ENCODE measurements at places on chromosomes 11 and 22.

DNA sequence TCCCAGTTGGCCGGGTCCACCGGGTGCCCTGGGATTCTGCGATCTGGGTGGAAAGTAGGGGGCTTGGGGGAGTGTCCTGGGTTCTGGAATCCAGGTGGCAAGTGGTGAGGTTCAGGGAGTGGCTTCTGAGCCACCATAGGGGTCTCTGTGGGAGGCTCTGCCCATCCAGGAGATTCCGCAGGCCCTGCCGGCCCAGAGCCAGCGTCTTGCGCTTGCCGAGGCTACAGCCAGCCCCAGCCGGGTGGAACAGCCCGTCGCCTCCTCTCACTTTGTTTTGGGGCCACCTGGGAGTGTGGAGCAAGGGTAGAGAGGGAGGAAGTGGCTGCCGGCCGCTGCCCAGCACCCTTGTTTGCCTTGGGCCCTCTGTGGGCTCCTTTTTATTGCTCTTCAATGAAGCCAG, 60.6 kb upstream of the PPP6R3 start:
- DNase-seq = no peak

GRCh38 chr11:45688472-45689033, 23.1 kb upstream of the CHST1 start:
- no peak for DNase-seq

DNA sequence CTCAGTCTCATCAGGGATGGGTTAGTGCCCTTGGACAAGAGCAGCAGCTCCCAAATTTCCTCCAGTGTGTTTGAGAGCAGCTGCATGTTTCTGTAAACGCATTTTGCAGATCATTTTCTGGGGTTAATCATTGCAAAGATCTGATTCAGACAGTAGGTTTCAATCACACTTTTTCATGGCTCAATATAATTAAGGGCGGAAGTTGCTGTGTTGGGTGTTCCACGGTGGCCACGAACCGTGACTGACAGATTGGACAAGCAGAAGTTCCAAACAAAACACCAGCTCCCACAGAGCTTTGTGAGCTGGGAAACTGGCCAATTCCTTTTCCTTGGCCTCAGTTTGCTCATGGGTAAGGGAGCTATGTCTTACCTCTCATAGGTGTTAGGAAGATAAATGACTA, 8.4 kb upstream of the RASSF10 start:
- no peak for DNase-seq

GRCh38 chr11:117772360-117772759, 24.7 kb downstream of the DSCAML1 start:
- DNase-seq = no peak

GRCh38 chr22:46245511-46245910, 4.6 kb downstream of the CDPF1 start:
- no peak for DNase-seq

DNA sequence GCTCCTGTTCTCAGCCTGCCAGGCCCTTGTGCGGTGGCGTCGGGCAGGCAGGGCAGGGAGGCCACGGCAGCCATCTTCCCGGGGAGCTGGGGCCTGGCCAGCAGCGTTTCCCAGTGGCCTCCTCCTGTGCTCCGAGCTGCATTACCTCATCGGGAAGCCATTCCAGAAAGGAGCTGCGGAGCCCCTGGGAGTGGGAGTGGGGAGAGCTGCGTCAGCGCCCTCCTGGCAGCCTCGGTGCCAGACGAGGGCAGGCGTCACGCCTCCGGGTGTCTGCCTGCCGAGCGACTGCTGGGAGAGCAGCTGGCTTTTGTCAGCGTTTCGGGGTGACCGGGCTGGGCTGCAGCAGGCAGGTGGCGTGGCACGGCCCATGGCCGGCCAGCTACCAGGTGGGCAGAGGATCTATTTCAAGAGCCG, 30.9 kb upstream of the WNT7B start:
- DNase-seq = peak; percentile 45

DNA sequence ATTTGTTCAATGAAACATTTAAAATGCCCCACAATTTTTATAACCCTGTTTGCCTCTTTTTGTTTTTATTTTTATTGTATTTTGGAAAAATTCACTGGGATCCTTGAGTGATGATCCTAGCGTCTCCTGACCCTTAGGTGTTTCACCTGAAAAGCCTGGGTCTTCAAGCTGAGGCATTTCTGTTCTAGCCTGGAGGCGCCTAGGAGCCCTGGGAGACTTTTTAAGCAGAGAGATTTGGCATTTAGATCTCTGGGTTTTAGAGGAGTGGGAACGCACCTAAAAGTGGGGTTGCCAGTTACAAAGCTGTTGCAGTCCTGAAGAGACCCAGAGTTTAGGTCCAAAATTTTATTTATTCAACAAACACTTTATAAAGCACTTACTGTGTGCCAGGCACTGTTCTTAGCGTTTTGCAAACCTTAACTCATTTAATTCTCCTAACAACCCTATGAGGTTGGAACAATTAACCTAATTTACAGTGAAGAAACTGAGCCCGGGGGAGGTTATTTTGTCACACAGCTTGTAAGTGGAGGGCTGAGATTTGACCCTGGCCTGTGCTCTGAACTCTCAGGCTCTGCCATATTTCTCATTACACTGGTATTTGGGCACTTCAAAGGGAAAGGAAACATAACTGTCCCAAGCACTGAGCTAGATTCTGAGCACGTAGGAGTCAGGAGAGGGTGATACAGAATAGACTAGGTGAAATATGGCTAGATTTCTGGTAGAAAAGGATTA, 834 bp upstream of the FADS1 start:
- no peak for DNase-seq

DNA sequence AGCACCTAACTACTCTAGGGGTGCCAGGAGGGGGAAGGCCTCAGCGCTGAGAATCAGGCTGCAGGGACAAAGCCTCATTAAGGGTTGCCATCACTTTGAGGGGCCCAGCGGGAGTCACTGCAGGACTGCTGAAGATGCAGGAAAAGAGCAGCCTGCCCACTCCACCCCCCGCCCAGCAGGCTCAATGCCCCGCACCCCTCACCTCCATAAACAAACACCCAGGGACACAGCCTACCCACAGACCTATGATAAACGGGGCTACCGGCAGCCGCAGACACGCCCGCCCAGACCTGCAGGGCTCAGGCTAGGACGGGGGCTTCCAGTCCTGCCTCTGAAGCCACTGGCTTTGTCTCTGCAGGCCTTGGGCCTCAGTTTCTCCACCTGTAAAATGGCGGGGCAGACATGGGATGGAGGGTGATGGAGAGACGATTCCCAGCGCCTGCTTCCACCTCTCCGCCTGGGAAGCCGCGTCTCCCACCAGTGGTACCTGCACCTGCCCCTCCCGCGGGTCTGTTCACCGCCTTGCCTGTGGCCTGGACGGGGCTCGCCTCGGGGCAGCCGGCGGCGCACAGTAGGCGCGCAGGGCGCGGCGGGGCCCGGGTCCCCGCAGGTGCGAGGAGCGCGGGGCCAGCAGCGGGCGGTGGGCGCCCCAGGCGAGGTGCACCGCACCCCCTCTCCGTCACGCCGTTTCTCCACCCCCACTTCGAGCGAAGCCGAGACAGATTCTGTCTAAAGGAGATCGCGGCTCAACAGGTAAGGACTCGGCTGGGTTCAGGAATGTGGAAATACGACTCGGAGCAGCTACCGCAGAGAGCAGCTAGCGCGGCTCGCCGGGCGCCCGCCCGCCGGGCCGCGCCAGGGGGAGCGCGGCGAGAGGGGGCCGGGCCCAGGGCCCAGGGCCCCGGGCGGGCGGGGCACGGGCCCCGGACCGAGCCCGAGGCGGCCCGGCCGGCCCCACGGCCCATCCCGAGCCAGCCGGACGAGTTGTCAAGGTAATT, 1.5 kb downstream of the WNT7B start:
- DNase-seq = peak; percentile 46

DNA sequence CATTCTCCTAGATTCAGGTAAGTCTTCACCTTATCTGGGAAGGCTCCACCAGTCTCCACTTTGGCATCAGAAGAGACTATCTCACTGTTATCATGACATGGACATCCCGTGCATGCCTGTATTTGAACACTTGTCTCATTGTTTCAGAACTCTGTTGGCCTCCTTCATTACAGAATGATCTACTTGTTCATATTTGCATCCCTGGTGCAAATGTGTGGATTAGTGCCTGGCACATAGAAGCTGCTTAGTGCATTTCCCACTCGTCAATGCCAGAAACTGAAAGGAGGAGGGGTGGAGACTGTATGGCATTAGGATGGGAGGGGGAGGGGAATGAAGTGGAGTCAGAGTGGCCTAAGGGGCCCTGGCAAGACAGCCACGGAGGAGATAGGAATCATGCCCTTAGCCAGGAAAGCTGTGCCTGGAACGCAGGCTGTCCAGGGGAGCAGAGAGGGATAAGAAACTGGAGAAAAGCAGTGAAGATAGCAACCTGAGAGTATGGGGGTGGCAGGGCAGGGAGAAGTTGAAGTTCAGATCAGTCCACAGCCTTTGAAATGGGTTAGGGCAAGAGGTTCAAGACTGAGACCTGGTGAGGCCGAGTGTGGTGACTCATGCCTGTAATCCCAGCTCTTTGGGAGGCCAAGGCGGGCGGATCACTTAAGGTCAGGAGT, 53.8 kb upstream of the CAPRIN1 start:
- DNase-seq = no peak

DNA sequence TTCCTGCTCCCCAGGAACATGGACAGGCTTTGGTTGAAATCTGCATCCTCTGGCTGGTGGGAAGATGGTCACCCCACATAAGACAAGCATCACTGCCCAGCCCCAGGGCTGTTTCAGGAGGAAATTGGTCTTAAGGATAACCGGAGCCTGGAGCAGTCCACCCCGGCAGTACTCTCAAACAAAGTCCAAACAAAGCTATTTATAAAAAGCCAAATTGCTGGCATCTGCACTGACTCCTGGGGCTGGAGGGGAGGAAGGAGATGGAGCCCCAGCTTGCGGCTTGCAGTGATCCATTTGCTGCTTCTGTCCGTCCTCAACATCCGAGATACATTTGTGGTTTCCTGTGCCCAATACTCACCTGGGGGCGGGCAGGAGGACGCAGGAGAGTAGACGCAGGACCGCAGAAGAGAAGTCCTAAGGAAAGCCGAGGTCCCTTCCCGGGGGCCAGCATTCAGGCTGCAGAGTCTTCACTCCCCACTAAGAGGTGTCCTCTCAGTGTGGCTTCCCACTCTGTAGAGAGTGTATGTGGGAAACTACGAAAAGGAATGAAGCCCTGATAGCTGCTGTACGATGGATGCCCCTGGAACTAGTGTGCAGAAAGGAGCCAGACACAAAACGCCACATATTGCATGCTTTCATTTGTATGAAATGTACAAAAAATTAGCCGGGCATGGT, 107.3 kb upstream of the FGF3 start:
- DNase-seq = no peak

DNA sequence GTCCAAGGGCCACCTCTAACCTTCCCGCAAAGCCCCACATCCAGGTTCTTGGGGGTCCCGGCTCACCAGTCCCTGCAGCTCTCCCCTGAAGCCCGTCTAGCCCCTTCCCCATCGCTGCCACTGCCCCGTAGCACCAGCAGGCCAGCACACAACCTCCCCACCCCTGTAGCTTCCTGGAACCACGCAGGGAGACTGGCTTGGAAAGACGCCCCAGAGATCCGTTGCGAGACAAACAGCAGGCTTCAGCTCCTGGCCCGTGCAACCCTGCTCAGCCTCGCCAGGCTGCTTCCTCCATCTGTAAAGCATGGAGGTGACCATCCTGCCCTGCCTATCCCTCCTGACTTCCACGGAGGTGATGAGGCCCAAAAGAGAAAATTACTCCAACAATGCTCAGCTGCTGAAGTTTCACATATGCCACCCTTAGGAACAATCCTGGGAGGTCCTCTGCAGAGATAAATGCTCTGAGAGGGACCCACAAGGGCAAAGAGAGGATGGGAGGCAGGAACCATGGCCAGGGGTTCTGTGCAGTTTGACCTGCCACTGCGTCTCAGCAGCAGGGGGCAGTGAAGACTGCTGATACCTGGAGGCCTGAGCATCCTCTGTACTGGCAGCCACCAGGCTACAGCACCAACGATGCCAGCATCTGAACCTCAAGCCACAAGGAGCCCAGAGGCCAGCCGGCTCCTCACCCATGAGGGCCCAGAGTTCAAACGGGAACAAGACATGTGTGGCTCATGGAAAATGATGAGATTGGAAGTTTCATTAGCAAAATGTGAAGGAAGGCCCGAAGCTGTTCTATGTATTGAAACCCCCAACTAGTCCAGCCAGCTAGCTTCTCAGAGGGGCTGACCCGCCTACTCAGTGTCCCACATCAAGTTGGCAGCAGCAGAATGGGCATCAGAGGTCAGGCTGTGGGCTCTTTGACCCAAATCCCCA, 16.1 kb downstream of the DGCR2 start:
- DNase-seq = no peak

GRCh38 chr11:57555393-57555792, 12.1 kb downstream of the UBE2L6 start:
- DNase-seq = no peak
